ENCODE measurements at places on chromosomes 1 and 21.

DNA sequence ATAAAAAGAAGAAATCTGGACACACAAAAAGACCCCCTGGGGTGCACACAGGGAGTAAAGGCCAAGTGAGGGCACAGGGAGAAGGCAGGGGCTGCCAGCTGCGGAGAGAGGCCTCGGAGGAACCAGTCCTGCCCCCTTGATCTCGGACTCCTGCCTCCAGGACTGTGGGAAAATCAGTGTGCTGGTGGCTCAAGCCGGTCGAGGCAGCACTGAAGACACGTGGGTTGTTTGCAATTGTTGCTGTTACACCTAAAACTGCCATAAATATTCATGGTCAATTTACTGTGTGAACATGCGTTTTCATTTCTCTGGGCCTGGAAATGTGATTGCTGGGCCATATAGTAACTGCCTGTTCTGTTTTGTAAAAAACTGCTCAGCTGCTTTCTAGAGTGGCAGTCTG lies 18.5 kb downstream of the IBA57 start:
- DNase-seq = no peak

DNA sequence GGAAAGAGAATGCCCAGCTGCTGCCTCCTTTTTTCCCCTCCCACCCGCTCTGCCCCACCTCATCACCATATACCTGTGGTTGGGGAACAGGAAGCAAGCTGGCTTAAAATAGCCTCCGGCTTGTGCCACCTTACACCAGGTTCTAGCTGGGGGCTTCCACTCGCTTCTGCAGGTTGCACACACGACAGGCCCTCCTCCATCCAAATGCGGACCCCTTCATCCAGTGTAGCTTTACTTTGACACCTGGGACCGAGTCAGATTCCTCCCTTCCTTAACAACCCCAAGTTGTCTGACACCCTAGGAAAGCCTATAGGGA lies 14.6 kb downstream of the BLACAT1 start:
- no peak for DNase-seq

DNA sequence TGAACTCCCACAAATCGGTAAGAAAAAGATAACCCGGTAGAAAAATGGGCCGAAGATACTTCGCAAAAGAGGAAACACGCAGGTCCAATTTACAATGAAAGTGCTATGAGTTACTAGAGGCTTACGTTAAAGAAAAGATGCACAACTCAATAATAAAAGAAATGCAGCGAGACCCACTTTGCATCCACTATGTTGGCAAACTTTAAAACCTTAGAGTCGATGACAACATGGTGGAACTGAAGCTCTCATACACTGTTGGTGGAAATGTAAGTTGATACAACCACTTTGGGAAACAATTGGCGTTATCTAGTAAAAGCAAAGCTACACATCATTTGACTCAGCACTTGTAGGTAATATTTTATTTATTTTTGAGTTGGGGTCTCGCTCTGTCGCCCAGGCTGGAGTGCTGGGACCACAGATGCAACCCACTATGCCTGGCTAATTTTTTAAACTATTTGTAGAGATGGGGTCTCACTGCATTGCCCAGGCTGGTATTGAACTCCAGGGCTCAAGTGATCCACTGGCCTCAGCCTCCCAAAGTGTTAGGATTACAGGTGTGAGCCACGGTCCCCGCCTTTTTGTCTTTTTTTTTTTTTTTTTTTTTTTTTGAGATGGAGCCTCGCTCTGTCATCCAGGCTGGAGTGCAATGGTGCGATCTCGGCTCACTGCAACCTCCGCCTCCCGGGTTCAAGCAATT lies 696 bp upstream of the GPATCH3 start:
- no peak for DNase-seq

DNA sequence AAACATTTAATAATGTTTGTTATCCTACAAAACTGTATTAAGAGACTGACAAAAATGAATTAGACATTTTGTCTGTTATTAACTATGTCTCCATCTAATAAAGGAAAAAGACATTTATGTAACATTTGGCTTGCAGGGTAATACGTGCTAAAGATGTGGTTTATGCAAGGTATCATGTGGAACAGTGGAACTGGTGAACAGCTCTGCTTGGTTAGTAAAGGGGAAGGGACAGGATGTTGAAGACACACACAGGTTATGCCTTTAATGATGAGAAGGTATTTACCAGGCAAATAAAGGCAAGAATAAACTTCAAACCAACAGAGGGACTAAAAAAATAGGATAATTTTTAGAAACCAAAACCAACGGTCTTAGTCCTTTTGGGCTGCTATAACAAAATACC lies 93.1 kb downstream of the UCHL5 start:
- no peak for DNase-seq

- no peak for DNase-seq
These were observed 11.2 kb downstream of the DDAH1 start for GRCh38 chr1:85453640-85454194.

DNA sequence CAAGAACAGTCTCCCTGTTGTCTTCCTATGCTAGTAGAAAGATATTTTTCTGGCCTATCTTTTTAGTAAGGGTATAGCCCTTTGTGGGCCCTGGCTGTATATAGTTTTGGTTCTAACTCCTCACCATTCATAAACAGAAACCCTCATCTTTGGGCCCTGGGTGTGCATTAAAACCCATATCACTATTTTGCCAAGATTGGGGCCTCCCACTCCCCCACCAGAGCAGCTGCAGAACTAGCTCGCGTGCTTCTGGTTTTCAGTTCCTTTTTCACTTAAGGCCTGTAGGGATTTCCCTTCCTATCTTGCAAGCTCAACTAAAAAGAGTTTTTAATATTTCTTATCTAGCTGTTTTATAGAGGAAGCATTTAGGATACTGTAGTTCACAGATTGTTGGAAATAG lies 106.4 kb downstream of the RGL1 start:
- peak; percentile 36 for DNase-seq

- no peak for DNase-seq
These were observed 144.9 kb downstream of the CD247 start for GRCh38 chr1:167373398-167373797.

DNA sequence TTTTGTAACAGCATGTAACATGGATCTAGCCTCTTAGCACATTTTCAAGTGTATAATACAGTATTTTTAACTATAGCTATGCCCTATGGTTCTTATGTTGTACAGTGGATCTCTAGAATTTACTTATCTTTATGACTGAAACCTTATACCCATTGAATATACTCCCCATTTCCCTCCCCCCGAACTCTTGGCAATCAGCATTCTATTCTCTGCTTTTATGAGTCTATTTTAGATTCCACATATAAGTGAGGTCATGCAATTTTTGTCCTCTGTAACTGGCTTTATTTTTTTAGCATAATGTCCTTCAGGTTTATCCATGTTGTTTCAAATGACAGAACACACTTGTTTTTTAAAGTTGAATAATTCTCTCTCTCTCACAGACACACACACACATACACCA lies 3.1 kb upstream of the GBP6 start:
- DNase-seq = no peak

DNA sequence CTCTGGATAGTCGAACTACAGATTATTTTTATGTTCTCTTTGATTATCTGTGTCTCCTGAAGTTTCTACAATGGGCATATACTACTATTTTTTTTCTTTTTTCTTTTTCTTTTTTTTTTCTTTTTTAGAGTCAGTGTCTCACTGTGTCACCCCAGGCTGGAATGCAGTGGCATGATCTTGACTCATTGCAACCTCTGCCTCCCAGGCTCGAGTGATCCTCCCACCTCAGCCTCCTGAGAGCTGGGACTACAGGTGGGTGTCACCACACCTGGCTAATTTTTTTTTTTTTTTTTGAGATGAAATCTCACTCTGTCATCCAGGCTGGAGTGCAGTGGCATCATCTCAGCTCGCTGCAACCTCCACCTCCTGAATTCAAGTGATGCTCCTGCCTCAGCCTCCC lies 250.7 kb upstream of the KAZN start:
- DNase-seq = no peak

DNA sequence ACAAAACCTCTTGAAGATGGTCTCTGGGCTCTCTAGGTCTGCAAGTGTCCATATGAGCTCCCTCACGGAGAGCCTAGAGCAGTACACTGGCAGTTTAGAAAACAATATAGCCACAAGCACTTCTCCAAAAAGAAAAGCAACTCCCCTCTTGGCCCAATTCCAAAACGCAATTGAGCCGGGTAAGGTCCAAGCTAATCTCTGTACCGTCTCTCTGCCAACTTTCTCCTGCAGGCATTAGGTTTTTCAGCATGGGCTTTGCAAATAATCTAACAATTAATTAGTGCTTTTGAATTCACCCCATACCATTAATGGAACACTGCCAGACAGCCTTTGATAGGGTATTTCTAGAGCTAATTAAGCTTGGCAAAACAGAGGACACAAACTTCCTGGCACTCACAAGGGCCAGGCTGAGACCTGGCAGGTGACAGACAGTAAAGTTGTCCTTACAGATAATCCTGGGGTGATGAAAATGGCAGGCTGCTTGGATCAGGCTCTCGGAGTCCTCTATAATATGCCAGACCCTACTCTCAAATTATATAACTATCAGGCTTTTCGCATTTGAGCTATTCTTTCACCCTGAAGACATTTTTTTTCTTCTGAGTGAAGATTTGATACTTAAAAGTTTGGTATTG lies 39.8 kb downstream of the TGFBR3 start:
- DNase-seq = peak; percentile 66

- peak; percentile 88 for DNase-seq
These were observed at the start of gene GCSAML for GRCh38 chr1:247548769-247549182. Gene GCSAML, plus strand, starts transcription at chr1:247549134. Its CDS starts 58 bp downstream, at chr1:247549192.

DNA sequence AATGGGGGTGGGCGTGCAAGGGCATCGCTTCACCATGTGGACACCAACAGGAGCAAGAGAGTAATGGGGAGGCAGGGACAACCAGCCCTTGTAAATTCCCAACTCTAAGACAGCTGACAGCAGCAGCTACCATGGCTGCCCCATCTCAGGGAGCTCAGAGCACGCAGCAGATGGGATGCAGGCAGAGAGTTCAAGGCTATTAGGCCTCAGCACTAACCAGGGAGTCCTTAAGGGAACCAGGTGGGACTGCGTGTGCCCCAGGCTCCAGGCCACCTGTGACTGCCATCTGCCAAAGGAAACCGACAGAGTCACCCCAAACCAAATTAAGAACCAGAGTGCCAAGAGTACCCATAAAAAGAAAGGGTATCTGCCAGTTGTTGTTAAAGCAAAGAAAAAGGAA lies 33.7 kb upstream of the PRDM2 start:
- DNase-seq = no peak

DNA sequence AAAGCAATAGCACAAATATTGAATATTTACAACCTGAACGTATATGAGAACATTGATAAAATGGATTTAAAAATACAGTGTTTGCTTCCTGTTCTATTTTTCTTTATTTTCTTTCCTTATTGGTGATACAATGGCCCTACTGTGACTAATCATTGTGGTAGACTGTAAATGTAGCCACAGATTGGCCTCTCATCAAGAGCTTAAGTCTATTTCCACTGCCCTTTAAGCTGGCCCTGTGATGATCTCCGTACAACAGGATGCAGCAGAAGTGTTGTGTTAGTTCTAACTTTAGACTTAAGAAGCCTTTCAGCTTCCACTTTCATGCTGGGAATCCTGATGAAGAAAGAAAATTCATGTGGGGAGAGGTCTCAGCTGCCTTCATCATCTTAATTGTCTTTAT lies 285.6 kb upstream of the B3GALT2 start:
- no peak for DNase-seq

- no peak for DNase-seq
These were observed 36.8 kb upstream of the COL6A2 start for GRCh38 chr21:46061063-46061462.

- DNase-seq = no peak
These were observed 227.6 kb upstream of the C1orf174 start for GRCh38 chr1:4127592-4128140.

GRCh38 chr1:230231774-230232145 lies 164.7 kb downstream of the GALNT2 start:
- DNase-seq = no peak

- no peak for DNase-seq
These were observed 15.9 kb upstream of the PEAR1 start for GRCh38 chr1:156877433-156878170.

DNA sequence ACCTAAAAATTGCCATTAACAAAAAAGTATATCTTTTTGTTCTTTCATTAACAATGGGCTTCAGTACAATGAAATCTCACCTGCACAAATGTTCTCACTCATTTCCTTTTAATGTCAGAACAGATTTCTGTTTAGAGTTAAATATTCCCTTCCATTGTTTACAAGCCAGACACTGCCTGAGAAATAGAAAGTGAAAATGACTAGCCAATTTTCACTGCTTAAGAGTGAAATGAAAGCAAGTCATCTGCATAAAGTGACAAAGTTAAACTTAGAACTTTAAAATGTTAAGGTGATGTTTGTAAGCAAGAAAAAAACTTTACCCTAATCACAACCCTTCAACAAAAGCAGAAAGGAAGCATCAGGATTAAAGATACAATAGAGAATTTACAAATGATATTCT lies 27.5 kb downstream of the COA6 start:
- no peak for DNase-seq

- DNase-seq = no peak
These were observed 6.8 kb upstream of the DYNLT5 start for GRCh38 chr1:66745451-66745850.

DNA sequence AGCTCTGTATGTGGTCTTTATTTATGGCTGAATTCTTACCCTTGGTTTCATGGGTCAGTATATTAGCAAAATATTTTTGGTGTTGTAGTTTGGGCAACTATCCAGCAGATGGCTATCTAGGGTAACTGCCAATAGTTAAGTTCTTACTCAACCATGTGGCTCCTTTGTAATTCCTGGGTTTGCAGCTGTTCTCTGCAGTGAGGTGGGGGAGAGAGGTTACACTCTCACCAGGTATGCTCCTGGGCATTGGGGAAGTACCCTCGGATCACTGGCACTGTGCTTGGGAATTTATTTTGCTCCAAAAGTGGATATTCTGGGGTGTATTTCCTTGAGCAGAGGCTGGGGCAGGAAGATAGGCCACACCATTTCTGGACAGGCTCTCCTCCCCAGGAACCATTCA lies 436.7 kb upstream of the TMPRSS15 start:
- peak; percentile 43 for DNase-seq

GRCh38 chr1:170296642-170297041 lies 150.9 kb downstream of the NTMT2 start:
- DNase-seq = no peak

GRCh38 chr1:163036671-163037070 lies 32.5 kb upstream of the RGS4 start:
- no peak for DNase-seq

DNA sequence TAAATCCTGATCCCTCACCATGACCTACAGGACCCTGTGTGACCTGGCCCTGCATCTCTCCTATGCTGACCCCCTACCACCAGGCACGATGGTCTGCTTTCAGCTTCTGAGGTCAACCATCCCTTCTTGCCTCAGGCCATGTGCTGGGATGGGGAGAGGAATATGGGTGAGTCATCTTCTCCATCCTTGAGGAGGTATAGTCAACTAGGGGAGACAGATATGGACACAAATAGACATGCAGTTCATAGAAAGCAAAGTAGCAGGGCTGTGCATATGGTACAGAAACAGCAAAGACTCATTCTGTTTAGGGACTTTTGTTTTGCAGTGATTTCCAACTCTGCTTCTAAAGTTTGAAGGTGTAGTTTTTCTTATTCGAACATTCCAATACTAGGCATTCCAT lies 250.8 kb upstream of the FGGY start:
- no peak for DNase-seq

- peak; percentile 97 for DNase-seq
These were observed 14.1 kb downstream of the HENMT1 start for GRCh38 chr1:108646648-108647269.

DNA sequence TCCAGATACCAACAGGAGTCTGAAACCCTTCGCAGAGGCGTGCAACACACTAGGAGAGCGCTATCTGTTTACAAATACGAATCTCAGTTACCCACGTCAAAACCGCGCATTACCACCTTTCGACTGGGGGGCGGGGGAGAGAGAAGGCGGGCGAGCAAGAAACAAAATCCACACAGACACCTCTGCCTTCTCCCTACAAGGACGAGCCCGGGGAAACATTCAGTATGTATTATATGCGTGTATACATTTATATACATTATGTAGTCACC lies 722 bp downstream of the TUT4 start:
- DNase-seq = peak; percentile 63

All from KBM-7 (cell line).